ENCODE measurements at places on chromosomes 12 and 14.

DNA sequence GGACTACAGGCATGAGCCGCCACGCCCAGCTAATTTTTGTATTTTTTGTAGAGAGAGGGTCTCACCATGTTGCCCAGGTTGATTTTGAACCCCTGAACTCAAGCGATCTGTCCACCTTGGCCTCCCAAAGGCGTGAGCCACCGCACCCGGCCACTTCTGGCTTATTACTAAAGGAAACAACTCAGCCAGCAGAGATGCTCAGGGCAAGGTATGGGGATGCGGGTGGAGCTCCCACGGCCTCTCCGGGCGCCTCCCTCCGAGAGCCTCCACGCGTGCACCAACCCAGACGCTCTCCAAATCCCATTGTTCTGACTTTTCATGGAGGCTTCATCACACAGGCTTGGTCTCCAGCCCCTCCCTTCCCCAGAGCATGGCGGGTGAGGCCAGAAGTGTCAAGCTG, 6.1 kb upstream of the GPR132 start:
- DNase-seq: no peak

GRCh38 chr12:106123551-106124081, 15.1 kb downstream of the NUAK1 start:
- no peak for DNase-seq

- no peak for DNase-seq
Observed at GRCh38 chr12:14773685-14774073, 29.6 kb downstream of the WBP11 start.

GRCh38 chr14:23364164-23365035, 572 bp downstream of the EFS start:
- DNase-seq: no peak

- DNase-seq: no peak
Observed at GRCh38 chr12:85821759-85822158, 14.4 kb downstream of the RASSF9 start.

All from DND-41 (cell line).